SW 1271 (cell line): ENCODE measurements at places on chromosomes 5 and 9.

DNA sequence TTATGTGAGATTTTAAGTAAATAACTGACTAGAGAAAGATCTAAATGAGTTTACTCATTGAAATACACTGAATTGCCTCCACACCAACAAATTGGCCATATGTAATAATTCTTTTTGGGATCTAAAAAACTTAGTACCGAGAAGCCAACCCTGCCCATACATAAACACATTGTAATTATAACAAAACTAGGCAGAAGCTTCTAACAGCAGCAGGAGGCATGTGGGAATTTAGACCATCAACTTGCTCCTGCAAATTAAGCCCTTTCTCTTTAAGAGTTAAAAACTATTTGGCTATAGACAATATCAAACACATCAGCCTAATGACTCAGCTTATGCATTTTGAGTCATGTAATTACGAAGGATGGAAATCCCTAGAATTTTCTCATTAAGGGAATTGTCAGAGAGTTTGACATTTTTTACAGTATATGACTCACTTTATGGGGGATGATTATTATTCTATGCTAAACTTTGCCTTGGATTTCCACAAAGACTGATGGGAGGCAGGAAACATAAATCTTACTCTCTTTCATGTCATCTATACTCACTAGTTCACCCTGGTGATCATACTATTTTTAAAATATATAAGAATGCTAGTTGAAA is 1.0 kb downstream of the IL7R start:
- peak; percentile 95 for DNase-seq

DNA sequence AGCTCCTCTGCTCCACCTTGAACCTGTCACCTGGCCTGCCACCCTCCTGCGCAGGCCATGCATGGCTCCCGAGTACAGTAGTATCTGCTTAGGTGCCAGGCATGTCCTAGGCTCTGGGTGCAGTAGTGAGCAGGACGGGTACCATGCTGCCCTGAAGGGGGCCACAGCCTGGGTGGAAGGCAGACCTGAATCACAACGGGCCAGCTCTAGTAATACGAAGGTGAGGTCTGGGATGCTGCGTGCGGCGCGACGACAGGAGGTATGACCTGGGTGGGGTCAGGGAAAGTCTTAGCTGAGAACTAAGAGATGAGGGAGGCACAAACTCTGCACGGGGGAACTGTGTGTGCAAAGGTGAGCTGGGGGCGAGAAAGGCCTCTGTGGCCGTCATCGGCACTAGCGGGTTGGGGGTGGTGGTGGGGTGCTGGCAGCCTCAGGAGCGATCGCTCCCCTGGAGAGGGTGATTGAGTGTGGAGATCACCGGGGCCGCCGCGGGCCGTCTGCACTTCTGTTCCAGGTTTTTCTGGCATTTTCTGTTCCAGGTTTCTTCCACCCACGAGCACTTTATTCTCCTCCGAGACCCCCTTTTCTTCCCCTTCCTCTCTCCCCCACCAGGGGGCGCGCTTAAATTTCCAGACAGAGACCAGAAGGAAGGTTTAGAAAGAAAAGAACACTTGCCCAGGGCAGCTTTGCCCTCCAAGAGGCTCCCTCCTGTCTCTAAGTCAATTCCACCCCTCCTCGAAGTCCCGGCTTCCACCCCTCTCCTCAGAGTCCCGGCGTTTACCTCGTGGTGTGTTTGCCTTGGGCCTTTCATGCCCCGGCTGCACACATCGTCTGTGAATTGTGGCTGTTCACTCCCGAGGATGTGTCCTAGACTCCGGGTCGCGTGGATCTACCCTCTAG is 15.1 kb downstream of the PDLIM4 start:
- DNase-seq: peak; percentile 69

- DNase-seq: no peak
These were observed 46.7 kb upstream of the PPP1R2B start for GRCh38 chr5:156803404-156803803.

GRCh38 chr5:5884593-5884992 is 462.1 kb downstream of the ICE1 start:
- no peak for DNase-seq

- DNase-seq: no peak
These were observed 37.9 kb downstream of the ZFR start for GRCh38 chr5:32406650-32407049.
